Cardiac muscle cell (in vitro differentiated cells and primary cell): ENCODE measurements at places on chromosomes 6 and 20. TPM values are rescaled to one million over a fixed set of nuclear protein-coding genes. Genes with fewer than 3 reads are reported as not detected.

Gene ASIP
- total RNA-seq: not detected in 2 replicates

GRCh38 chr20:25296094-25297093, 48.5 kb downstream of the PYGB start:
- peak; percentile 40 for DNase-seq

Gene EDN1
- 0.32 and 0.86 TPM in 2 replicates for total RNA-seq

Gene OPRM1
- total RNA-seq: not detected in 2 replicates

DNA sequence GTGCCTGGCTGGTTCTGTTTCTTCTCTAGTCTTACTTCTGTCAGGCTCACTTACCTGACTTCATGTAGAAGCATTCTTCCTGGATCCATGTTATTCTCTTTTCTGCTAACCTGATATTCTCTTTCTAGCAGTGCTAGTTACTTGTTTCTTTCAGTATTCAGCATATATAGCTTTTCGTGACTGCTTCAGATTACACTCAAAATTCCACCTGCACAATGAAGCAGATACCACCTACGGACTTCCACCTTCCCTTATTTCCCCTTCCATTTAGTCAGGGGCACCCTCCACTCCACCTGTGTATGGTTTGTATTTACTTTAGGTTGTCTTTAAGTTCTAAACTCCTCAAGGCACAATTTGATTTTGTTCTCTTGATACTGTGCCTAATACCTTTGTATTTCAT, 36.8 kb downstream of the ZFAND3 start:
- DNase-seq: no peak

Gene CTAGE9
- total RNA-seq: not detected in 2 replicates

DNA sequence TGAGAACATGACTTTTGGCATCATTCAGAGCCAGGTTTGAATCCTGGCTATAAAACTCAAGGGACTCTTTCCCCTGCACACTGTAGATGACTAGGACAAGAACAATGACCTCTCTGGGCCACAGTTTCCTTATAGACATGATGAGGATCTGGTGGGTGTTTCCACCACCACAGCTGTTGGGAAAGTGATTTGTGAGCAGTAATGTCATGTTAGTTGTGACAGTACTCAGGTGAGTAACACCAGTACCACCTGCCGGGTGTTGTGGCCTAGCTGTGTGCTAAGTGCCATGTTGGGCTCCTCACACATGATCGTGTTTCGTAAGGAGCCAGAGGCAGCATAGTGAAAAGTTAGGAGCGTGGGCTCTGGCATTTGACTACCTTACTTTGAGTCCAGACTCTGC, 24.1 kb downstream of the HM13 start:
- DNase-seq: no peak

DNA sequence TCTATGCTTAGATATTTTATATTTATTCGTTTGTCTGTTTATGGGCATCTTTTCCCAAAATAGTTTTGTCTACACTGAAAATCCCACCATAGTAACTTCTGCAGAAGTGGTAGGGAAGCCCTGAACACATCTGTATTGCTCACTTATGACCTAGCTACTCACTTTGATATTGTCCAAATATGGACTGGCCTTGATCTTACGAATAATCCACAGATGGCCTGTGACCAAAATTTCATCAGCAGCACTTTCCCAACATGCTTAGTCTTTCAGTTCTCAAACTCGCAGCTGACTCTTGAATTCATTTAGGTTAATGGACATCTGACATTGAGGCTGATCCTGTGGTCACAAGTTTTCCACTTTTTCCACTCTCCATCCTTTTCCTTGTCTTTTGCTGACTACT, 80.8 kb upstream of the BEND3 start:
- DNase-seq: no peak

DNA sequence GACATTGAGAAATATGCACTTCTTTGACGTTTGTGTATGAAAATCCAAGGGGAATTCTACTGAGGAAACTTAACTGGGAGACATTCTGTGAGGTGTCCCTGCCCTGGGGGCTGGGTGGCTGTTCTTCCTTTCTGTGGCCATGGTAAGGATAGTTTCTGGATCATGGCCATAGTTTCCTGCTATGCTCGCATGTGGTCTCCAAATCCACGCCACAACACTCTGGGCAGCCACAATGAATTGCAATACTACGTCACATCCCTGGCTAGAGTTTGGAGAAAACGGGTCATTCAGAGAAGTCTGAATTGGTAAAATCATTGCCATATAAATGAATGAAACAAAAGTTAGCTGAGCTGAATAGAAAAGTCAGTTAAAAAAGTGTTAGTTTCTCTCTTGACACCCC, 230.6 kb downstream of the UTRN start:
- DNase-seq: no peak
